Stimulated activated CD8-positive, alpha-beta memory T cell treated with anti-CD3 and anti-CD28 coated beads, Interleukin-15, amount 100 ng/mL, for 1 hour (primary cell): ENCODE measurements at places on chromosomes 3 and 15.

DNA sequence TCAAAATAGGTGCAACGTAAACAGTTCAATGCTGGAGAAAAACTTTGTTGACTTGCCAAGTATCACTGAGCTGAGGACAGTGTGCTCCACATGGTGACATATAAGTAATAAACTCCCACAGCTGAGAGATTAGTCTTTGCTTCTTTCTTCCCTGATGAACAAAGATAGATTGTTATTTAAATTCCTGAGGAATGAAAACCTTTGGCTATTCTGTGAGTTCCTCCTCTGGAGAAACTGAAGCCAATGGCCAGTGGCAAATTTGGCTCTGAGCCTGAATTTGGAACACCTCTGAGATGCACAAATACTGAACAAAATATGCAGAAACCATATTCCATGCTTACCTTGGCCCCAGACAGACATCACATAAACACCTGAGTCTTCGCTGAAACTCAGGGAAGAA is 63.3 kb downstream of the RPL22L1 start:
- DNase-seq = no peak

- no peak for DNase-seq
Measured at GRCh38 chr15:68721886-68722285, 98.8 kb downstream of the ANP32A start.

DNA sequence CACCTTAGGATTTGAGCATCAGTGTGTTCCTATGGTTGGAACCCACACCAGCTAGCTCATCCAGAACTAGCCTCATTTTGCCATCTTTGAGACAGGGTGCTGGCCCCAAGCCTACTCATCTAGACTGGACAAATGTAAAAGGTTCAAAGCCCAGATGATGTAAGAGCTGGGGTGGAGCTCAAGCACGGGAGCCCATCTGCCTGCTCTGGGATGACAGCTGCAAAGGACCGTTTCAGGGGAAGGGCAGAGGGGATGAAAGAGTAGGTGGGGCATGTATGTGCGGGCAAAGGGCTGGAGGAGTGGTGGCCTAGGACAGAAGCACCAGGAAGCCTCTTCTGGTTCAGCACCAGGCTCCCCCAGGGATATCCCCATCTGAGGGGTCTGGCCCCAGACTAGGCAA is 15.8 kb downstream of the CLK3 start:
- no peak for DNase-seq

DNA sequence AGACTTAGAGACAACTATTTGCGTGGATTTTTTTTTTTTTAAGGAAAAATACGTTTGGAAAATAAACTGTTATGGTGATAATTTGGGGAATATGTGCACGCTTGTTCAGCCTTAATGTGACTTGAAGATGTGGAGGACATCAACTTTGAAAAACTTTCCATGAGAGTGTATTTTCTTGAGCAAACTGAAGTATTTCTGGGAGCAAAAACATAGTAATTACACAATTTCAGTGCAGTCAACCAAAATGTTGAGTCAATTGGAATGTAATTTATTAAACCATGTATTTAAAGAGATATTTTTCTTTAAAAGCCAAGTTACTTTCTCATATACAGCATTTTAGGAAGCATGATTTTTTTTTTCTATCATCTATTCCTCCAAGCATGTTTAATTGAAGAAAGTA is 80.3 kb upstream of the FLNB start:
- no peak for DNase-seq

DNA sequence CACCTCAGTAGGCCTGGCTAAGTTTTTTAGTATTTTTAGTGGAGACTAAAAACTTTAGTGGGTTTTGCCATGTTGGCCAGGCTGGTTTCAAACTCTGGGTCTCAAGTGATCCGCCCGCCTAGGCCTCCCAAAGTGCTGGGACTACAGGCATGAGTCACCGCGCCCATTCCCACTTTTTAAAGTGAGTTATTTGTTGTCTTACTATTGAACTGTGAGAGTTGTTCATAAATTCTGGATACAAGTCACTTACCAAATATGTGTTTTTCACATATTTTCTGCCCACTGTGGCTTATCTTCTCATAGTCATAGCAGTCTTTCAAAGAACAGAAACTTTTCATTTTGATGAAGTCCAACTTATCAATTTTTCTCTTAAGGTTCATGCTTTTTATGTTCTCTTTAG is 29.9 kb upstream of the SPSB4 start:
- DNase-seq = no peak

GRCh38 chr15:69979262-69979661 is 118.5 kb downstream of the TLE3 start:
- DNase-seq = no peak

GRCh38 chr15:51318382-51319150 is 19.8 kb downstream of the CYP19A1 start:
- DNase-seq = no peak

GRCh38 chr15:26864664-26865191 is 2.1 kb upstream of the GABRA5 start:
- no peak for DNase-seq

GRCh38 chr3:120013481-120013880 is 80.8 kb downstream of the GSK3B start:
- DNase-seq = no peak

GRCh38 chr3:71400986-71401451 is 182.5 kb downstream of the FOXP1 start:
- DNase-seq = no peak

DNA sequence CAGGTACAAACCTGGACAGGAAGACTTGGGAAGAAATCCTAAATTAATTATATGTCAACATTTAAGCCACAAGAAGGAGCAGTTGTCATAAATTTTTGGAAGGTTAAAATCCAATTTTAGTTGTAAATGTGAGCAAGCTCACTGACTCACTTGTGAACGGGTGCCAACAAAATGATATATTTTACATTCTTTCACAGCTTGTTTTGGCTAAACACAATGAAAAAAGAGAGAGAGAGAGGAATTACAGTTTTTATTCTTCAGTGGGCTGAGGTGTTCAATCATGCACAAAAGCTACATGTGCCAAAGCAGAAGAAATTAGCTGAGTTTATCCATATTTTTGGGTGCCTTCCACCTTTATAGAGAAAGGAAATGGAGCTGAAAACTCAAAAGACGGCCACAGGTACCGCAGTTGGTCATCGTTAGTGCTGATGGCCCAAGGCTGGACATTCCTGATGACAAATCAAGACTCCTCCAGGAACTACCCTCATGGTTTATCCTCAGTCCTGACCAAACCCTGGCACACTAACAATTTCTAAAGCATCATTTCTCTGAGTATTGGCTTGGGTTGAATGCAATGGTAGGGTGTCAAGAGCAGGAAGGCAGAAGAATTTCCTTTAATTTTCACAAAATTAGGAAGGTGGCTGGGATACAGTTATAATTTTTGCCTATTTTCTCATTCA is 37.6 kb upstream of the WNT5A start:
- no peak for DNase-seq

GRCh38 chr3:125470671-125471070 is 49.3 kb downstream of the SNX4 start:
- DNase-seq = no peak

DNA sequence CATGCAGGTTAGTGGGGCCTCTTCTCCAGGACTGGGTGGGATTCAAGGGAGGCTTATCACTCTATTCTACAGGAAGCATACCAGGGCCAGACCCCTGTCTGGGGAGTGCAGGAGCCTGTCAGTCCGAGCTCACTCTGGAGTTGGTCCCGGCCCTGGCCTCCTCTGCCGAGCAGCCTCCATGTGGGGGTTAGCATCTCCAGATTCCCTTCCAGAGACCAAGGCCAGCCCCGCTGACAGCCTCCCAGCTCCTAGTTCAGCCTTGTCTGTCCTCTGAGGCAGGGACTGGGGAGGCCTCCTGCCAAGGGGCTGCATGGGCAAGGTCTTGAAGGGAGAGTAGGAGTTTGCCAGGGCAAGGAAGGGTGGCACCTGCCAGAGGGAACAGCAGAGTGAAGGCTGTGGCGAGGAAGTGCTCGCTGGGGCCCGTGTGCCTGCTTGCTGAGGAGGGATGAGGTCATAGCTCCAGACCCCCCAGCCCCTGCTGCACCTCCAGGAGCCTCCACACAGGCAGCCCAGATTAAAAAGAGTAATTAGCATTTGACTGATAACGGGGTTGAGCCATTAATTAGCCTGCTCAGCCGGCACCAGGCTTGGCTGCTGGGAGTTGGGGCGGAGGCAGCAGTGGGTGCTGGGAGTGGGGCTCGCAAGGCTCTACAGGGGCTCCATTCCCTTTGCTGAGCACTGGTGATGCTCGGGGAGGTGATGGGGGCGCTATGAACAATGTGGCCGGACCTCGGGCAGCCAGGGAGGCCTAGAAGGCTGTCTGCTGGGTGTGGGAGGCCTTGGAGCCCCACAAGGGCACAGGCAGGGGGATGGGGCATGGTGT is 54.3 kb downstream of the DNAJB8 start:
- DNase-seq = no peak

- DNase-seq = no peak
Measured at GRCh38 chr3:131349946-131350347, 31.6 kb upstream of the NUDT16 start.

DNA sequence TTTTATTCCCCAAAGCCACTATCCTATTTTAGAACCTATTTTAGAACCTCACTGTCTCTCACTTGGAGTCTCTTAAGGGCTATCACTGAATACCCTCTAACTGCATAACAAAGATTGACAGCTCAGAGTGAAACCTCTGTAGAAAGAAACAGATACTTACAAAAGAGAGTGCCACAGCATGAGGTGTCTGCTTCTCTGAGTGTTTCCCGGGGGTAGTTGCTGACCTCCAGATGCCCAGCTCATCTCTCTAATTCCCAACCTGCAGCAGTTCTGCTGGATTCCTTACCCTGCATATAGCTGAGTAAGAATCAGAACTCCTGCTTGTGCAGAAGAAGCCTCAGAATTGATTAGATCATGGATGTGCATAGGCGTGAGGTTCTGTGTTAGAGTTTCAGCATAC is 34.5 kb downstream of the P3H2 start:
- no peak for DNase-seq

GRCh38 chr3:10322352-10322710 is 1.4 kb upstream of the SEC13 start:
- DNase-seq = no peak

DNA sequence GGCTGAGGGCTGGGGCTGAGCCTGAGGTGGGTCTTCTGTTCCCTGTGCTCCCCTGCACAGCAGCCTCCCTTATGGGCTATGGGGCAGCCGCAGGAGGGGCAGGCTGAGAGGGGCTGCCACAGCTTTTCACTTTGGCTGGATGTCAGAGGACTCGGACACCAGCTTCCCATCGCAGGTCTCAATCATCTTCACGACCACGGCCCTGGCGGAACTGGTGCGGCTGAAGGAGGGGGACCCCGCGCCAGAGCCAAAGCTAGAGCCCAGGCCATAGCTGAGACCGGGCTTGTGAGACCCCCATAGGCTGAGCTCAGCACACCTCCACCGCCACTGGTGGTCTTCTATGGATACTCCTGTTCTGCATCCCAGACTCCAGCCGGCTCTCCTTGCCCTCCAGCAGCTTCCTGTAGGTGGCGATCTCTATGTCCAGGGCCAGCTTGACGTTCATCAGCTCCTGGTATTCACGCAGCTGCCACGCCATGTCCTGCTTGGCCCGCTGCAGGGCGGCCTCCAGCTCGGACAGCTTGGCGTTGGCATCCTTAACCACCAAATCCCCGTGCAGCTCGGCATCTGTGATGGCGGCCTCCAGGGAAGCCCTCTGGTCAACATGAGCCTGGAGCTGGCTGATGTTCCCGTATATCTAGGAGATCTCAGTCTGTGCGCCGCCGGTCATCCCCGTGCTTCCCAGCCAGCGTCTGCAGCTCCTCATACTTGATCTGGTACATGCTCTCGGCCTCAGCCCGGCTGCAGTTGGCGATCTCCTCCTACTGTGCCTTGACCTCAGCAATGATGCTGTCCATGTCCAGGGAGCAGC is 181.7 kb upstream of the SYNPR start:
- DNase-seq = no peak

GRCh38 chr3:42116466-42116865 is 25.3 kb downstream of the TRAK1 start:
- no peak for DNase-seq

- DNase-seq = no peak
Measured at GRCh38 chr3:5014391-5014790, 35.2 kb downstream of the BHLHE40 start.

GRCh38 chr15:100348578-100348977 is 6.8 kb upstream of the ADAMTS17 start:
- no peak for DNase-seq

DNA sequence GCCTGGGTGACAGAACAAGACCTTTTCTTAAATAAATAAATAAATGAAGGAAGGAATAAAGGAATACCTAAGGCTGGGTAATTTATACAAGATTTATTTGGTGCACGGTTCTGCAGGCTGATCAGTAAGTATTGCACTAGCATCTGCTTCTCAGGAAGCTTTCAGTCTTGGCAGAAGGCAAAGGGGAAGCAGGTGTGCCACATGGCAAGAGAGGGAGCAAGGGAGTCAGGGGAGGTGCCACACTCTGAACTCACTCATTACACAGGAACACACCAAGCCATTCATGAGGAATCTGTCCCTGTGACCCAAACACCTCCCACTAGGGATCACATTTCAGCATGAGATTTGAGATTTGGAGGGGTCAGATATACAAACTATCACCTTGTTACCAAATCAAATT is 56.4 kb downstream of the PRKCI start:
- no peak for DNase-seq

GRCh38 chr3:124666067-124666466 is 64.2 kb upstream of the UMPS start:
- DNase-seq = no peak

- no peak for DNase-seq
Measured at GRCh38 chr15:32878869-32879805, 161.3 kb downstream of the GREM1 start.

DNA sequence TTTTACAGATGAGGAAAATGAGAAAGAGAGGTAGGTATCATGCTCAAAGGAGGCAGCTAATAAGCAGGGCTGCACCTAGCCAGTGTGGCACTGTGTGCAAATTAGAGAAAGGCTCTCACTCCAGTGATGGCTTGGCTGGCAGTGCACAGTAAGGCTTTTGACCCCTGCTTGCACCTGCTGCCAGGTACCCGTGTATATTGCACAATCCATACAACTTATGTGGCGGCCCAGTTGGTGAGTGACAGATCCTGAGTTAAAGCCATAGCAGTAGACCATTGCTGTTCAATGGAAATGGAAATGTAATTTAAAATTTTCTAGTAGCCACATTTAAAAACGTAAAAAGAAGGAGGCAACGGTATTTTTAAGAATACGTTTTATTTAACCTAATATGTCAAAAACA is 266.4 kb upstream of the AZI2 start:
- DNase-seq = no peak

DNA sequence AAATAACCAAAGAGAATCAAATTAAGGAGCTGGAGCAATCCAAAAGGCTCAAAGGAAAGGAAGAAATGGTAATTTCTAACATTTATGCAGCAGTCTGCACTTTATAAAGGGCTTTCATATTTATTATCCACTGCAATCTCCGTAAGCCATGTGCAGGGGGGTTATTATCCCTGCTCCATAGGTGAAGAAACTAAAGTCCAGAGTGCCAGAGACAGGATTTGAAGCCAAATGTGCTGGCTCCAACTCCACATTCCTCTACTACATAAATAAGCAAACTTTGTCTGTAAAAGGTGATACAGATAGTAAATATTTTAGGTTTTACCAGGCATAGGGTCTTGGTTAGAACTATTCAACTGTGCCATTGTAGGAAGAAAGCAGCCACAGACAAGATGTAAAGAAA is 221.4 kb downstream of the MINAR1 start:
- no peak for DNase-seq

GRCh38 chr15:27762471-27762870 is 336.6 kb downstream of the OCA2 start:
- no peak for DNase-seq

- DNase-seq = no peak
Measured at GRCh38 chr3:131669600-131669999, 166.8 kb upstream of the MRPL3 start.

GRCh38 chr15:85137489-85138168 is 156.0 kb downstream of the PDE8A start:
- no peak for DNase-seq
